ENCODE measurements at places on chromosomes 12 and 14. TPM values are rescaled to one million over a fixed set of nuclear protein-coding genes. Genes with fewer than 3 reads are reported as not detected.

Gene DAO
- not detected for total RNA-seq

Gene GNB3
- total RNA-seq = 0.08 TPM

Gene DENND5B
- 0.08 TPM for total RNA-seq

Gene CD69
- total RNA-seq = 116 TPM

Gene PAPLN
- 0.45 TPM for total RNA-seq

Gene TAS2R9
- not detected for total RNA-seq

Gene RND1
- 2.5 TPM for total RNA-seq

Gene GDF3
- total RNA-seq = not detected

Gene USP44
- 17.1 TPM for total RNA-seq

GRCh38 chr14:25308244-25308643 lies 258.3 kb upstream of the STXBP6 start:
- no peaks in the 10 kb centered on the region for H3K4me1 ChIP-seq
- H3K27ac ChIP-seq = no peak overlapping the region
- no peak overlapping the region for H3K4me3 ChIP-seq
- DNase-seq = no peak

GRCh38 chr12:4819654-4820053 lies 90.1 kb upstream of the KCNA1 start:
- DNase-seq = no peak
- H3K27me3 ChIP-seq = peaks cover 6% of the 10 kb centered on the region
- peaks cover 29% of the 10 kb centered on the region for H3K4me1 ChIP-seq
- H3K4me3 ChIP-seq = no peak overlapping the region

- no peaks in the 10 kb centered on the region for H3K36me3 ChIP-seq
- DNase-seq = no peak
- no peak overlapping the region for H3K27ac ChIP-seq
- H3K4me3 ChIP-seq = no peak overlapping the region
- peaks cover 11% of the 10 kb centered on the region for H3K27me3 ChIP-seq
- no peaks in the 10 kb centered on the region for H3K4me1 ChIP-seq
Measured at GRCh38 chr12:128365651-128366231, 98.8 kb downstream of the TMEM132C start.

DNA sequence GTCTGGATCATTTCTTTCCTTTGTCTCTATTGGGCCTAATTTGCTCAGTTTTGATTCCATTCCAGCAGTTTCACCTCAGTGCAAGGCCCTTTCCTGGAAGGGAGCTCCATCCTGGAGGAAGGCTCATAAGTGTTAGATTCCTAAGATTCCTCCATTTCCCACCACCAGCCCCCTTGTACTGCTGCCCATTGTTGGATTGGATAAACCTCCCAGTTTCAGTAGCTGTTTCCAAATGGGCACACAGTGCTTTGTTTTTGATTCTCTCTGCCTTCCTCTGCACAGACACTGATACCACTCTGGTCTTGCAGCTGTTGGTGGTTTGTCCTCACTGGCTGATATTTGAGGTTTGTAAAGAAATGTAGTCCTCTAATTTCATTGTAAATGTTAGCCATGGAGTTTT lies 158.9 kb downstream of the SLC15A5 start:
- H3K4me1 ChIP-seq = no peaks in the 10 kb centered on the region
- no peaks in the 10 kb centered on the region for H3K27me3 ChIP-seq
- no peak for DNase-seq
- H3K36me3 ChIP-seq = no peaks in the 10 kb centered on the region

GRCh38 chr14:65554837-65555236 lies 142.3 kb downstream of the FUT8 start:
- peaks cover 3% of the 10 kb centered on the region for H3K36me3 ChIP-seq
- H3K4me1 ChIP-seq = peaks cover 10% of the 10 kb centered on the region
- H3K27ac ChIP-seq = no peak overlapping the region

DNA sequence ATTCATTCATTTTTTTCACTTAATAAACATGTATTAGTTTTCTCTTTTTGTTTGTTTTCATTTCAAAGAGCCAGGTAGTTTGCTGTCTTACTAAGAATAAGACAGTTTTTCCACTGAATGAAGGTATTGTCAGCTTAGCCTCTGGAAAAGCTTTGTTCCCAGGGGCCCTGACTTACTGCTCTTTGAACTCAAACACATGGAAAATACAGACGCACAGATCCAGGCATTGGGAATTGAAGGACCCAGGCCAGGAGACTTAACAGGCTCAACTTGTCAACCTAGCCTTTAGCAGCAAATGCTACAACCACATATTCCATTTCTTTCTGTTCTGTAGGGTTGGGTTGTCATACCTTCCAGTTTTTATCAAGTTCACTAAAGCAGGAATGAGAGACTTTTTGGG lies 38.5 kb upstream of the SLCO1C1 start:
- H3K4me1 ChIP-seq = no peaks in the 10 kb centered on the region
- no peaks in the 10 kb centered on the region for H3K27me3 ChIP-seq
- no peak overlapping the region for H3K4me3 ChIP-seq

- no peak for DNase-seq
- H3K4me3 ChIP-seq = no peak overlapping the region
- no peaks in the 10 kb centered on the region for H3K27me3 ChIP-seq
- H3K27ac ChIP-seq = no peak overlapping the region
- H3K36me3 ChIP-seq = no peaks in the 10 kb centered on the region
- H3K4me1 ChIP-seq = no peaks in the 10 kb centered on the region
Measured at GRCh38 chr12:109228664-109229063, 80.4 kb downstream of the FOXN4 start.

DNA sequence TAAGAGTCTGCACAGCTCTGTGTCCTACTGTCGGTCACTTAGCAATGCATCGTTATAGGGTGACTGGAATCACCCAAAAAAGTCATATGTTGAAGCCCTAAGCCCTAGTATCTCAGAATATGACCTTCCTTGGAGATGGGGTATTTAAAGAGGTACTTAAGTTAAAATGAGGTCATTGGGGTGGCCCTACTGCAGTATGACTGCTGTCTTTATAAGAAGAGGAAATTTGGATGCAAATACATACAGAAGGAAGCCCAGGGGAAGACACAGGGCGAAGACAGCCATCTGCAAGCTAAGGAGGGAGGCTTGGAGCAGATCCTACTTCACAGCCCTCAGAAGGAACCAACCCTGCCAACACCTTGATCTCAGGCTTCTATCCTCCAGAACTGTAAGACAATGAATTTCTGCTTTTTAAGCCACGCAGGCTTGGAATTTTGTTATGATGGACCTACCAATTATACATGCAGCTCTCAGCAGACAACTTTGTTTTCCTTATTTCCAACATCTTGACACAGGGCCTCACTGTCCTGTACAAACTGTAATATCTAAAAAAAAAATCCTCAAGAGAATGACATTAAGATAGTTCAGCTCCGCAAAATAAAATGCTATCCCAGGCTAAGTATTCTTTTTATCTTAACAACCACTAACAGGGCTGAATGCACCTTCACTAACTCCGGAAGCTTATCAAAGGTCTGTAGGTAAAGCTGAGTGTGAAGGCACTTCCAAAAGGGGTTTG lies 40.4 kb downstream of the ZFP36L1 start:
- no peak overlapping the region for H3K27ac ChIP-seq
- no peak for DNase-seq
- peaks cover 5% of the 10 kb centered on the region for H3K27me3 ChIP-seq
- H3K4me3 ChIP-seq = no peak overlapping the region
- no peaks in the 10 kb centered on the region for H3K36me3 ChIP-seq

DNA sequence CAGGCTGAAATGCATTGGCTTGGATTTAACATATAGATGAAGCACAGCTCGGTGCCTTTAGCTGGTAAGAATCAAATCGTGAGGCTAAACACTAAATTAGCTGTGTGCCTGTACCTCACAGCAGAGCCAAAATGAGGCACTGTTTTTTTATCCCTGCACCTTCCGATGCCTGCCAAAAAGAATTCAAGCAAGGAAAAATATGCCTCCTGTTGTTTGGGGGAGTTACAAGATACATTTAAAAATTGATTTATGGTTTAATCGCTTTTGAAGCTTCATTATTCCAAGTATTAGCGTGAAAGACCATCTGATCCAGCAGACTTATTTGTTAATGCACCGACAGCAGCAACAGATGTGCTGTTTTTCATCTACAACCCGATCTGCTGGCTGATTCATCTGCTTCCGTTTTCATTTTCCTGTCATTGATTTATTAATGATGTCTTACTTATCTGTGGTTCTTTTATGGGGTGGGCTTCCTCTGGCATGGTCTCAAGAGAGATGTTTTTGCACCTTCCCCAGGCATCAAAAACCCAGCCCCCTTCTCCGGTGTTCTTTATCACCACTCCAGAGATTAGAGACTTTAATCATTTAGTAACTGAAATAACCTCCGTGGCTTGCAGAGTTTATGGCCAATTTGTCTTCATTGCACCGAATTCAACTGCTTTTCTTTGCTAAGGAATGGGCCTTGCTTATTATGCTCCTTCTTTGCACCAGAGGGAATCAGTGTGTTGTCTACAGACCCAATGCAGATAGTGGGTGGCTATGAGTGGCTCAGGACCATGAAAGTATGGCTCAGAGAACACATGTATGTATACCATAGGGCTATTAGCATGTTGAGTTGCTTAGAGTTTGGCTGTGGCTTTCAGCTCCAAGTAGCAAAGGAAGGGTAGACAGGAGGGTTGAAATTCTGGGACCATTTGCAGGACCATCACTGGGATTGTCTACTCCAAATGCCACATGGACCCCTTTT lies 166.8 kb upstream of the TMEM260 start:
- no peak overlapping the region for H3K27ac ChIP-seq
- peak overlapping the region; percentile 59 for H3K4me3 ChIP-seq
- peaks cover 20% of the 10 kb centered on the region for H3K27me3 ChIP-seq
- H3K4me1 ChIP-seq = peaks cover 16% of the 10 kb centered on the region

- DNase-seq = no peak
- peaks cover 5% of the 10 kb centered on the region for H3K27me3 ChIP-seq
- no peak overlapping the region for H3K27ac ChIP-seq
- no peak overlapping the region for H3K4me3 ChIP-seq
Measured at GRCh38 chr12:101841069-101841468, 10.3 kb upstream of the GNPTAB start.

- H3K27ac ChIP-seq = no peak overlapping the region
- DNase-seq = no peak
- H3K4me3 ChIP-seq = no peak overlapping the region
- H3K27me3 ChIP-seq = peaks cover 5% of the 10 kb centered on the region
Measured at GRCh38 chr14:98769326-98769725, 502.7 kb downstream of the BCL11B start.

- H3K36me3 ChIP-seq = peaks cover 53% of the 10 kb centered on the region
- H3K4me1 ChIP-seq = peaks cover 89% of the 10 kb centered on the region
- no peaks in the 10 kb centered on the region for H3K27me3 ChIP-seq
- H3K4me3 ChIP-seq = peak overlapping the region; percentile 82
- H3K27ac ChIP-seq = peak overlapping the region; percentile 94
Measured at GRCh38 chr12:104478396-104479122, 21.8 kb downstream of the CHST11 start.

Measured in activated CD8-positive, alpha-beta T cell treated with anti-CD3 and anti-CD28 coated beads, Interleukin-2, amount 10 ng/mL, durations not matched to agents 7 days and 5 days (primary cell).